ENCODE measurements at places on chromosomes 2 and 18.

- no peak for DNase-seq
These were observed 78.7 kb downstream of the ABCA12 start for GRCh38 chr2:215059724-215060123.

- DNase-seq, result no peak
These were observed 98.7 kb downstream of the QPCT start for GRCh38 chr2:37443082-37443481.

DNA sequence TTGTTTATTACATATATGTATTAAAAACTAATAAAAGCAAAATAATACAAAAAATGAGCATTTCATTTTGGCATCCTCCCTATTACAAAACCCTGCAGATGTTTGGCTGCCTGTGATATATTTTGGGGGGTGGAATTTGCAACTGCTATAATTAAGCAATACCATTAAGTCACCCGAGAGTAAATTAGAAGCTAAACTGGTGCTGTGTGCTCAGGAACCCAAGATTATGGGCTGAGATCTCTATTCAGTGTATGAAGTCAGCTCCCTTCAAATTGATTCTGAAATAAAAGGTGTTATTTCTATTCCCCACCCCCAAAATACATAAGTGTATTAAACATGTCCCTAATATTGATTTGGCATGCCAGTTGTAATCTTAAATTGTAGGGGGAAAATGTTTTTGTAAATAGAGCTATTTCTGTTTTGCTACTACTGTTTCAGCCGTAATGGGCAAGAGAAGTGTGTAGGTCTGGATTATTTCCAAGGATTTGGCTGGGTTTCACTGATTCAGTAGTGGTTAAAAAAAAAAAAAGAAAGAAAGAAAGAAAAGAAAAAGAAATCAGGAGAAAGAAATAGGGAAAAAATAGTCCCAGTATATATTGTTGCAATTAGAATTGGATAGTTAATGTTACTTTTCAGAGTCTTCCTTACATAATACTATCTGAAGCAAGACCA lies 110.9 kb downstream of the SS18 start:
- no peak for DNase-seq

GRCh38 chr2:11050565-11050964 lies 104.7 kb upstream of the SLC66A3 start:
- no peak for DNase-seq
